Activated CD4-positive, alpha-beta T cell treated with anti-CD3 and anti-CD28 coated beads, Interleukin-2, amount 50 U/mL, for 16 hours (primary cell): ENCODE measurements at places on chromosomes 1 and 21.

DNA sequence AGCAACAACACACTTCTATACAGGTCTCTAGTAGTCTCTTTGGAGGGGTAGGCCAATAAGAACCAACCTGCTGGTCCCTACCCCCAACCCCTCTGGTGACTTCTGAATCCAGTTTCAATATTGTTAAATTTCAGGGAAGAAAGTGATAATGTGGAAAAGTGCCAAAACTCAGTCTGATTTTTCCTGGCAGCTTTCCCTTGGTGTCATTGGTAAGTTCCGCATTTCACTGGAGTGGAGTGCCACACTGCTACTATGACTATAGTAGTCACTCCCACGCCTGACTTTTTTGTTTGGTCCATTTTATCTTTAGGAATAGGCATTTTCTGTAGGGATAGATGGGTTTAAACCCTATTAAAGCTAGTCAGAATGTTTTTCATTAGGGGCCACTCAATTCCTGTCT, 5.7 kb upstream of the ARID1A start:
- DNase-seq, result no peak

GRCh38 chr1:119878171-119878570, 18.1 kb downstream of the ADAM30 start:
- DNase-seq, result no peak

DNA sequence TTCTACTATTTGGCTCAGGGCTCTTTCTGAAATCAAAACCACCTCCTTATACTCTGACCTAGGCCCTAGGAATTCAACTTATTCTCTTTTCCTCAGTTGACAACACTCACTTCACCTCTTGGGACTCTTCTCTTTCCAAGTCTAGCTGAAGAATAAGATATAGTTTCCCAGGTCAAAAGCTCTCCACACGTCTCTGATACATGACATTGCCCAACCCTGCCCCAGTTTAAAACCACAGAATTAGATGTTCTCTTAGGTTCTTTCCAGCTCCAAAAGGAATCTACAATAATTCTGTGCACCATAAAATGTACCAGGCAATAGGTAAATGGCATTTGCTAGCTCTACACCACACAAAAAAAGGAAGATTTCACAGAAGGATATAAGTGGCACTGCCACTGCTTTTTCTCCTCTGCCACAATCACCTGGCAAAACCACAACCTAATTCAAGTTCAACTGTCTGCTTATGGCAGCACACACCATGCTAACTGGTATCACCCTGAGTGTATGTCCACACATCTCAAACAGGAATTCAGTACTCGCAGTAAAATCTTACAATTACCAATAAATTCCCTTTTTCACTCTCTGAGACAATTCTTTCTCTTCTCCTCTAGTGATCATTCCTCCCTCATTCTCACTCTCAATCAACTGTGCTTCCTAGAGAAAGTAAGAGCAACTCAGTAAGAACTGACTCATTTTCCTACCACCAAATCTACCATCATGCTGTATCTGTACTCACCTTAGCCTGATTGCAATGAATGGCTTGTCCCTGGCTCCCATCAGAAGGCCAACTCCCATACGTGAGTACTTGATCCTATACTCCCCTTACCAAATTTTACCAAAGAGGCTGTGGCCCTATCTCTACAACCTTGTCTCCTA, 27.3 kb downstream of the ZBTB8OS start:
- DNase-seq, result peak; percentile 77

DNA sequence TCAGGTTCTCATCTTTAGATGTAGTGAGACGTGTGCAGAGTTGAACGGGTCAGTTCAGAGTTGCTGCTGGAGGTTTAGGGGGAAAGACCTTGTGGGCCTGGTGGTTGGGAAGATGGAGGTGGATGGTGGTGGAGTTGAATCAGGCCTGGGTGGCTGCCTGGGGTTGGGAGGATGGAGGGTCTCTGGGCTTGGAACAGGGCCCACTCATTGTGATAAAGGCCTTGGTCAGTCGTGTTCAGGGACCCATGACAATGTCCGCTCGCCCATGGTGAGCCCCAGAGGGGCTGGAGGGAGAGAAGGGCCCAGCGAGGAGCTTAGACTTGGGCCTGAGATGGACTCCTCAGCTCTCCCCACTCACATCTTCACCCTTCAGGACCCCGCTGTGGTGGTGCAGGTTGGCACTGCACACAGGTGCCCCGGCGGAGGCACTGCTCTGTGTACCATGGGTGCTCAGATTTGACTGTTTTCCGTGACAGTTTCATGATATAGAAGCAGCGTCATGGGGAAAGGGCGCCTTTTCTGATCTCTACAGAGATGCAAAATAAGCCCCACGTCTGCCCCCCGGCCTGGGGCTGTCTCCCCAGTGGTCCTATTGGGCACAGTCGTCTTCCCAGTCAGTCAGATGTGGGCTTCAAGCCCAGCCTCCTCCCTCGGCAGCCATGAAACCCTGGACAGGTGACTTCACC, 39.2 kb downstream of the DISP3 start:
- DNase-seq, result no peak

GRCh38 chr1:244012202-244012601, 38.9 kb upstream of the ZBTB18 start:
- no peak for DNase-seq

GRCh38 chr1:85606414-85606800, 25.8 kb downstream of the CCN1 start:
- DNase-seq, result no peak

DNA sequence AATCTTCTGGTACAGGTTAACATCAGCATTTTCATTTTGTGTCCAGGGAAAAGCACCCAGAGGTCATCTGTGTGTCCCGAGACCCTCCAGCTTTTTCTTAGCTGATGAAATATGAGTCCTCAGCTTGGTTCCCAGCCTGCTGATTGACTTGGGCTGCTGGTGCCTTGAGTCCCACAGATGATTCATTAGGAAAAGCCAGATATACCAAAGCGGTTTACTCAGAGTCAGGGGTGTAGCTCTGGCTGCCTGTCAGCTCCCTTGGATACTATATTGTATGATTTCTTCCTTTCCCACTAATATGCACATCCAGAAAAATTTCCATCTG, 43.7 kb upstream of the MAB21L3 start:
- DNase-seq, result no peak

- no peak for DNase-seq
Observed at GRCh38 chr1:119626841-119627240, 21.2 kb downstream of the ZNF697 start.
